ENCODE measurements at places on chromosomes 3 and 15.

GRCh38 chr15:43134157-43134635 is 810 bp downstream of the TMEM62 start:
- no peak for DNase-seq

DNA sequence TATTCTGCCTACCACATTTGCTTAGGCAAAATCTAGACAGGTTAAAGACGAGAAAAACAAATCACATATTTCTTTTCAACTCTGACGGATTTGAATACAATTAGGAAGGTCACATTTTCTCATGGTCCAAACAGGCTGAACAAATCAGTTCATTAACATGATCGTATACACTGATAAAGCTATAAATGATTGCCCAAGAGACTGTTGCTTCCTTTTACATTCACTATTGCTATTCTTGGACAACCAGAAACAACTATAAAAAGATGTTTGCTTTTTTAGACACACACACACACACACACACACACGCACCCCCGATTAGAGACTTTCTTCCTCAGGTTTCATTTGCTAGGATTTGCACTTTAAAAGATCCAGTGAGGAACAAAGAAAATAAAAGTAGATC is 122.3 kb upstream of the BHLHE40 start:
- DNase-seq: no peak

DNA sequence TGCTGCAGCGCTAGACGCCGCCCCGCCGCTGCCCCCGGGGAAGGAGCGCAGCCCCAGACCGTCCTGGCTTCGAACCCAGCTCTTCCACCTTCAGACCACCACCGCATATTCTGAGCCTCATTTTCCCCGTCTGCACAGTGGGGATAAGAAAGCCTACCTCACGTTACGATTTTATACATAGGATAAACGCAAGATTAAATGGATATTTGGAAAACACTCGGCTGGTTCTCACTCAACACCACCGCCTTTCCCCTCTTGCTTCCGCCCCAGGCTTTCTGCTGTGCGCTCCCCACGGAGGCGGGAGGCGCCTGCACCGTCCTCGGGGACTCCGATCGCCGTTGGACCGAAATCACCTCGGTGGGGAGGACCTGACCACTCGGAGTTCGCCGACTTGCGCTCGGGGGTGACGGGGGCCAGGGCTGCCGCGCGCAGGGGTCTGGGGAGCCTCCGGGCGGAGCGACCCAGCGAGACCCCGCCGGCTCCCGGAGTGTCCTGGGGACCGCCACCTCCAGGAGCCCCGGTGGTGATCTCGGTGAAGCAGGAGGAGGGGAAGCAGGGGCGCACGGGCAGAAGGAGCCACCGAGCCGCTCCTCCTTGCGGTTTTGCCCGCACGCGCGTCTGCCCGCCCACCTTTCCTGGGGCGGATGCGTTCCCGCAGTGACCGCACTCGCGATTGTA is 4.0 kb downstream of the FBXL22 start:
- DNase-seq: no peak

GRCh38 chr15:67571648-67572415 is 29.3 kb downstream of the MAP2K5 start:
- DNase-seq: no peak

- DNase-seq: no peak
These were observed 53.5 kb downstream of the IQCH start for GRCh38 chr15:67307889-67308597.

- DNase-seq: no peak
These were observed 7.3 kb downstream of the FAM98B start for GRCh38 chr15:38461066-38461833.

DNA sequence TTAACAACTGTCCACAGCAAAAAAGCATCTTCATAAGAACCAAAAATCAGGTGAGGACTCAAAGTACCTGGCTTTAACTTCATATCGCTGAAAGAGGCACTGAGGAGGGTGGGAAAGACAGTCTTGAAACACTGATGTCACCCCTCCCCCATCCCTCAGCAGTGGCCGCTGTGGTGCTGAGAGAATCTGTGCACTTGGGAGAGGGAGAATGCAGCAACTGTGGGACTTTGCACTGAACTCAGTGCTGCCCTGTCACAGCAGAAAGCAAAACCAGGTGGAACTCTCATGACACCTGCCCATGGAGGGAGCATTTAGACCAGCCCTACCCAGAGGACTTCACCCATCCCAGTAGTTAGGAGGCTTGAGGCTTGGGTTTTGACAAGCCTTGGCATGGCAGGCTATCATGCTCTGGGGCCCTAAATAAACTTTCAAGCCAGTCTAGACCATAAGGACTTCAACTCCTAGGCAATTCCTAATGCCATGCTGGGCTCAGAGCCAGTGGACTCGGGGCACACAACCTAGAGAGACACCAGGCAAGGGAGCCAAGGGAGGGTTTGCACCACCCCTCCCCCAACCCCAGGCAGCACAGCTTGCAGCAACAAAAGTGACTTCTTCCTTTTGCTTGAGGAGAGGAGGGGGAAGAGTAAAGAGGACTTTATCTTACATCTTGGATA is 6.1 kb upstream of the ZSCAN2 start:
- DNase-seq: no peak

GRCh38 chr3:136787349-136787748 is 31.6 kb upstream of the SLC35G2 start:
- DNase-seq: no peak

GRCh38 chr3:194318511-194319161 is 32.5 kb downstream of the CPN2 start:
- DNase-seq: no peak

DNA sequence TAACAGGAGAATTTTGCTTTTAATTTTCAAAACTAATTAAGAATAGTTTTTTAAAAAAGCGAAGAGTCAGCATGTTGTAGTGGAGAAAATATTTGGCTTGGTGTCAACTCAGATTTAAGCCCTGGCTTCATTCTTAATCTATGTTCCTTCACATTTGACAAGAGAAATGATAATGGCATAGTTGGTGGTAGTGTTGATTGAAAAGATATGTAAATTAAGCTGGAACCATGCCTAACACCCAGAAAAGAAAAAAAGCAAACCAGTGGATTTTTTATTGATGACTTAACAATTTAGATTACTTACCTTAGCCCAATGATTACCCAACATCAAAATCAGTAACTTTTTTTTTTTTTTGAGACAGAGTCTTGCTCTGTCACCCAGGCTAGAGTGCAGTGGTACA is 27.4 kb downstream of the TCAIM start:
- no peak for DNase-seq

DNA sequence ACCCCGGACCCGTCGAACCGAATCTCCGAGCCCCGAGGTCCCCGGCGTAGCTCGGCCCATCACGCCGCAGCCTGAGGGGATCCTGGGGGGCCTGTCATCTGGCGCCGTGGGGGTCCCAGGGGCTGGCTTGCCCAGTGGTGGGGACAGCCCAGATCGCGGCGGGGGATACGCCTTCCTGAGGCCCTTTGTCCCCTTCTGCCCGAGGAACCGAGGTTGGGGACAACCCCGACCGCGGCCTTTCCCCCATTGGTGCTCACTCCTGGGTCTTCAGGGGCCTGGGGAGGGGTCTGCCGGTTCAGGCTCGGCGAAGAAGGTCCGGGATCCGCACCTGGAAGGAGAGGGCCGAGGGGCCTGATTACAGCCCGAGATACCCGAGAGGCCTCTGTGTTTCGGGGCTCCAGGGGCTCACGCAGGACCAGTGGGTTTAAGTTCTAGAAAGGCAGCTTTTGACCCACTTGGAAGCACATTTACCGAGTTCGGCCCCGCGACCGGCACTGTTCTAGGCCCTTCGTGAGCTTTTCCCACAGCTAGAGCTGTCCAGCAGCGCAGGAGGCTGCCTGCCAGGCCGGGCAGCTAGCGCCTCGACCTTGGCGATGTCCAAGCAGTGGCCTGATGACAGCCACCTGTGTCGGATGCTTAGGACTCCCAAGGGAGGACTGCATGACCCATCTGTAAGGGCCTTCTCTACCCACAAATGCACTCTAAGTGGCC is 504 bp downstream of the ABHD2 start:
- no peak for DNase-seq

GRCh38 chr3:149197669-149198068 is 24.0 kb downstream of the CP start:
- DNase-seq: no peak

GRCh38 chr3:82130046-82130445 is 368.6 kb upstream of the GBE1 start:
- no peak for DNase-seq

GRCh38 chr3:186976837-186977750 is 46.8 kb downstream of the ST6GAL1 start:
- DNase-seq: no peak

DNA sequence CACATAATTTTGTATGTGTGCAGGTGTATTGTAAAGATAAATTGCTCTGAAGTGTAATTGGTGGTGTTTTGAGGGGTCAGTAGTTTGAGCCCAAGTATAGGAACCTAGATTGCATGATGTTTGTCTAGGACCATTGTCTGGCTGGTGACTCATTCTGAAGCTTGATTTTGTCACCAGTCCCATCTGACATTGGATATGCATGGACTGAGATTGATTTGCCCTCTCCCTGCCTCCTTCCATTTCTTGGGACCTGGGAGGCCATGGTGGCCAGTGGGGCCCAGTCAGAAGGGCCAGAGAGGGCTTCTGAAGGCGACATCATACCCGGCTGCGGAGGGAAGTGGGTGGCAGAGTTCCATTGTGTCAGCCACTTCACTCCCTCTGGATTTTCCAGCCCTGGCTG is 62.3 kb downstream of the PDIA5 start:
- no peak for DNase-seq

- no peak for DNase-seq
These were observed 51.7 kb downstream of the PCSK6 start for GRCh38 chr15:101437618-101438481.

DNA sequence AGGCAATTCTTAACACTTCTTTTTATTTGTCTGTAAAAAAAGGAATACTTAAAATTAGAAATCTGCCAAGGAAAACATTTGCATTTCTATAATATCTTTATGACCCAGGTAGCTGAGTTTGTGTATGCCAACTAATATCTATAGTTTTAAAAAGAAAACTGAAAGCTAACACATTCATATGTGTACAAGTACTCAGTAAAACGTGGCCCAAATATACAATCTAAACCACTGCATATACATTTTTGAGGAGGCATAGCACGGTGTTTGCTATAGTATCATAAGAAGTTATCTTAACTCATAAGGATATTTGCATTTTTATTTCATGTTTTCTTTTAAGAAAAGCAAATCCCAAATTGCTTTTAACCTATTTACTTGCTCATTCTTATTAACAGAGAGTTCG is 172.7 kb downstream of the ZBTB20 start:
- DNase-seq: no peak

DNA sequence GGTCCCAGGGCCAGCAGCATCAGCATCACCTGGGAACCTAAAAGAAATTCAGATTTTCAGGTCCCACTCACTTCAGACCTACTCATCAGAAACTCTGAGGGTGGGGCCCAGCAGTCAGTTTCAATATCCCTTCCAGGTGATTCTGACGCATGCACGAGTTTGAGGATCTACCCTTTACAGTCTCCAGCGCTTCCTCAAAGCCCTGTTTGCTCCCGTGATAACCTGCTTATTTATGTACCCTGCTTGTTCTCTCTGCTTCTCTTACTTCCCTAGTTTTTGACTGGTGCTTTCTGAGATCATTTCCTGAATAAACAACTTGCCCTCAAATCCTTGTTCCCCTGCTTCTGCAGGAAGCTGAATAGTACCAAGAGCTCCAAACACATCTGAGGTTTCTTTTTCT is 245.3 kb downstream of the ZNF621 start:
- no peak for DNase-seq

- DNase-seq: no peak
These were observed 201.5 kb upstream of the IL12A start for GRCh38 chr3:159787178-159787574.

DNA sequence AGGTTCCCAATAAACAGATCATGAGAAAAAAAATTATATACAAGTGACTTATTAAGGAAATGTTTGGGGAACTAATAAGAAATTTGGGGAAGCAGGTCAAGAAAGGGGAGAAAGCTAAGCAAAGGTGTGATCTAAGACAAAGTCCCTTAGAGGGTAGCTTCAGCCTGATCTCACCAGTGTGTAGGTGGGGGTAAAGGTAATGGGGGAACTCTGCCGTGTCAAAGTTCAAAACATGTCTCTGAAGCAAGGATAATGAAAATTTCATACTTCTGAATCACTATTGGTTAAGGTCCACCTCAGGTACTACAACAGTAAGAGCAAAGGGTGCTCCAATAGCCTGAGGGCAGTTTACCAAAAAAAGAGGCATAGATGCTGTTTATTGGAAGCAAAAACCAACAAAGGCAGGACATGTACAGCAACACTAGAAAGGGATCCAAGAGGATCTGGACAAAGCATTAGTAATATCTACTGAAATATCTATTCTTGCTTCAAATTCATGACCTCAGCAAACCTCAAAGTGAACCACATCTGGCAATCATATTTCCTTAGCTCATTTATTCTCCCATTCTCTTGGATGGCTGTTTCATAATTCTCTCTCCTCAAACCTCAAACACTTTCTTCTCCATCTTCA is 6.9 kb downstream of the ACAD11 start:
- DNase-seq: no peak

DNA sequence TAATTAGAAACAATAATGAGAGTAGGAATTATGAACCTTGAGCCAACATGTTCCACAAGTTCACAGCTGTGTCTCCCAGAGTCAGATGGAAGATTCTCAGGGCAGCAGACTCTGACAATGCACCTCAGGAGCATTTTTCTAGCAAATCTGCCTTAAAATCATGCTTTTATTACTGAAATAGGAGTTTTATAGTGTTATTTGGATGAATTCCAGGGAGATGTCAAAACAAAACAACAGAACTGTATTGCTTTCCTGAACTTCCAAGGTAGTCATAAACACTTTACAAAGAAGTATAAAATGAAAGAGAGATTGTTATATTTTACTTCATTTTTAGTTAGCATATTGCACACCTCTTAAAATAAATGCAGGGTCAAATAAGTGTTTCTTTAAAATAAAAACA is 77.0 kb downstream of the P3H2 start:
- no peak for DNase-seq

GRCh38 chr3:64612916-64613526 is 74.8 kb downstream of the ADAMTS9 start:
- DNase-seq: no peak

DNA sequence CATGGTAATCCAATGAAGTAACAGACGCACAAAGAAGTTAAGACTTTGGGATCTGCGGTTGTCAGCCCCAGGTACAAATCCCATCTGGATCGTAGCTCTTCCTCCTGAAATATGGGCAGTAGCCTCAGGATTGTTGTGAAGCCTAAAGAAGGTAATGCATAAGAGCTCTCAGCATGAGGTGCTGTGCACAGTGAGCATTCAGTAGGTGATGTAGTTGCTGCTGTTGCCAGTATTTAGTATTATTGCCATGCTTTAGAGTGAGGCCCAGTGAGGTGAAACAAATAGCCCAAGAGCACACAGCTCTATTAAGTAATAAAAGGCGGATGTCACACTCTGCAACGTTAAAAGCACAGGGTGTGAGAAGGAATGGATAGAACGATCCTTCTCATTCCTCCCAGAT is 225.7 kb downstream of the GABRG3 start:
- DNase-seq: no peak

GRCh38 chr15:43915631-43916325 is 89.0 kb downstream of the WDR76 start:
- no peak for DNase-seq

DNA sequence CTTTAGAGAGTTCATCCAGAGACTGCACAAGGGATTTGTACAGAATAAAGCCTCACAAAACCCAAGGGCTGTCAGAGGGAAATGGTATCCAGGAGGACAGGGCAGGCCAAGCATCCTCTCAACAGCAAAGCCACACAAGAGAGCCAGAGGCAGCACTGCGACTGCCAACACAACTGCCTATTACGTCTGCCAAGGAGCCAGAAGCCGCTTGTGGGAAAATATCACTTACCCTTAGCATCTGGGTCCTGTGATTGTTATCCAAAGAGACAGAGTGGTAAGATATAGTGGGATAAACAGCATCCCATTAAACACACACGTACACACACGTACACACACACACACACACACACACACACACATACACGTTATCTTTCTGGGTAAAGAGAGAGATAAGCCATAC is 618.3 kb upstream of the AGTR1 start:
- DNase-seq: no peak
